Mammary epithelial cell (primary cell): ENCODE measurements at places on chromosomes 4 and X. TPM values are rescaled to one million over a fixed set of nuclear protein-coding genes. Genes with fewer than 3 reads are reported as not detected.
A peak's percentile ranks its signal among the peaks of the same experiment; 100 is the strongest.

PFKFB1 gene
- total RNA-seq: 0.17 TPM

GRCh38 chr4:112322866-112323265, 25.7 kb downstream of the ALPK1 start:
- no peak for DNase-seq

PPP2R2C gene
- total RNA-seq: 0.17 TPM

KCNIP4 gene
- not detected for total RNA-seq

DNA sequence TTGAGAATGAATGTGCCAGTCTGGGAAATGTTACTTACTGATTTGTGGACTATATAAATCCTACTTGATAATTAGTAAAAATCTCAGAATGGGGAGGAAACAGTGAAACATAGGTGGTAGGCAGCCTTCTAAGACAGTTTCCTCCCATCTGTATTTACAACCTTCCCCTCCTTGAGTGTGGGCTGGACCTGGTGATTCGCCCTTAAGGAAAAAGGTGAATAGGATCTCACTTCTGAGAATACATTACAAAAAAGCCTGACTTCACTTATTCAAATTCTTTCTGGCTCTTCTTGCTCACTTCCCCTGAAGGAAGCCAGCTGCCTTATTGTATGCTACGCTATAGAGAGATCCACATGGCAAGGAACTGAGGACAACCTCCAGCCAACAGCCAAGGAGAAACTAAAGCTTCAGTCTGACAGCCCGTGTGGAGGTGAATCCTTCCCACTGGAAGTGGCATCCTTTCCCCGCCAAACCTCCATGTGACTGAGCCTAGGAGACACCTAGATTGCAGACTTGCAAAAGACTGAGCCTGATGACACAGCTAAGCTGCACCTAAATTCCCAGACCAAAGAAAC, 585.0 kb downstream of the STPG2 start:
- DNase-seq: no peak

GRCh38 chrX:71653344-71653743, 14.0 kb upstream of the LOC101059915 start:
- DNase-seq: no peak

DNA sequence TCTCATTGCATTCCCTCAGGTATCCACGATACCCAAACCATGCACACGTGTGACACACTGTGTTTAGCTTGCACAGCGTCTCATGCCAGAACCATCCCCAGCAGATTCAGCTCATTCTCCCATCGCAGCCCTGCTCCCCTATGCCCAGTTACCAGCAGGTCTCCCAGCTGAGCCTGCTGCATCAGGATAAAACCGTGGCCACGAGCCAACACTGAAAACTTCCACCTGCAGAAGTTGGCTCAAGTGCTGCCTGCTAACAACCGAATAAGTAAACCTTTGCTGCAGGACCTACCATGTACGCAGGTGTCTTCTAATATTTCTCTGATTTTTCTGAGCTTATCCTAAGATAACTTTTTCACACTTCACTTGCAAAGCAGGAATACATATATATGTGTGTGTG, 120.4 kb upstream of the STS start:
- DNase-seq: no peak

- no peak for DNase-seq
Observed at GRCh38 chrX:56233100-56233499, 944 bp downstream of the KLF8 start.

RELL1 gene
- total RNA-seq: 93.2 TPM

- peak; percentile 35 for DNase-seq
Observed at GRCh38 chr4:128371001-128371777, 83.6 kb upstream of the PGRMC2 start.

ARHGEF38 gene
- not detected in 2 replicates for total RNA-seq

- DNase-seq: peak; percentile 42
Observed at GRCh38 chrX:150365051-150365989, 2.2 kb downstream of the MAMLD1 start.

- DNase-seq: peak; percentile 80
Observed at GRCh38 chr4:167100120-167100519, 134.2 kb downstream of the SPOCK3 start.

GRCh38 chr4:111323916-111324315, 701.0 kb upstream of the PITX2 start:
- DNase-seq: no peak

DNA sequence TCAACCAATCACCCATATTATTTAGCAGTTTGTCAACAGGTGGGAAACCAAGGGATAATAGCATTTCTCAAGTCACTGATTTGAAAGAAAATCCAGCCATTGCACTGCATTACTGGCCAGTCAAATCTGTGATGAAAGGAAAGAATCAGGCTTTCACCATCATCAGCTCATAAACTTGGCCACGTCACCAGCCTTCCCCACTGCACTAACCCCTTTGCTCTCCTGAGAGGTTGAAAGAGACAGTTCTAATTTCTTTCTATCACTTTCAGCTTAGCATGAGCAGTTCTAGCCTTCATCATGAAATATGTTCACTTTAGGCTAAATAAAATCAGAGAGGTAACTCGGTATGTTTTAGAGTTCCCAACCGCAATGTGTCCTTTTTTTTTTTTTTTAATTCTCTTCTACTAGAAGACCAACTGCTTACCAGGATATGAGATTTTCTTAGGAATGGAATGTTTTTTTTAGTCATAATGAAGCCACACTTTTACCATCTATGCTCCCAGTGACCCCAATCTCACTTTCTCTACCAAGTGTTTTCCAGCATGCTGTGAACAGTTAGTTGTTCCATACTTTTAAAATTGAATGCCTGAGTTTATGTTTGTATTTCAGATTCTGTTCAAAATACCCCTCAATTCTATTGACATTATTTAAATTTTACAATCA, 55.7 kb upstream of the SLC7A11 start:
- no peak for DNase-seq

PAK3 gene
- total RNA-seq: 7.5 TPM

GRCh38 chr4:70269674-70270073, 27.3 kb downstream of the CSN3 start:
- peak; percentile 0 for DNase-seq

DNA sequence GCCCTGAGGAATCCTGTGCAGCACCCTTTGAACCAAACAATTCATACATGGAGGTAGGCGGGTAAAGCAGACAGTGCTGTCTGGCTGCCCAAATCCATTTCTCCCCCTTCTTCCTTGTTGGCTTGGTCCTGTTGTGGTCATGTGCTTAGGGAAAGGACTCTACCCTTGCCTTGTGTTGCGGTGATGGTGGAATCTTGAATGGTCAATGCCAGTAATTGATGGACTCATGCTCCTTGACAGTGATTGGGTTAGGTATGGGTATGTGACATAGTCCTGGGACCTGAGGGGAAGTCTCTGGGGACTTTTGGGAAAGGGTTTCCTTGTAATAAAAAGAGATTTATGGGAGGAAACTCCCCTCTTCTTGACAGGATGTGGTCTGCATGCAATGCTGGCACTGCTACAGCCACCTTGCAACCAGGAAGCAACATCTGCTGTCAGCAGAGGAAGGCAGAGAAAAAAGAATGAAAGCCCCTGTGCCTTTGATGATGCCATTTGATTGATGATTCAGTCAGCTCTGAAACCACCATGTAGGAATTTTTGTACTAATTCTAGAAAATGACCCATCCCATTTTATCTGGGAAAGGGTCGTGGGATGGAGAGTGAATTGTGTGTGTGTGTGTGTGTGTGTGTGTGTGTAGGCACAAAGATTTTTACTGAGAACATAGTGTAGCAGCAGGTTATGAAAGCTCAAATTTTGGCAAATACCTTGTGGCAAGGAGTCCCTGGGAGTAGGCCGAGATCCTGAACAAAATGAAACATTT, 30.0 kb upstream of the HUWE1 start:
- DNase-seq: peak; percentile 54

DNA sequence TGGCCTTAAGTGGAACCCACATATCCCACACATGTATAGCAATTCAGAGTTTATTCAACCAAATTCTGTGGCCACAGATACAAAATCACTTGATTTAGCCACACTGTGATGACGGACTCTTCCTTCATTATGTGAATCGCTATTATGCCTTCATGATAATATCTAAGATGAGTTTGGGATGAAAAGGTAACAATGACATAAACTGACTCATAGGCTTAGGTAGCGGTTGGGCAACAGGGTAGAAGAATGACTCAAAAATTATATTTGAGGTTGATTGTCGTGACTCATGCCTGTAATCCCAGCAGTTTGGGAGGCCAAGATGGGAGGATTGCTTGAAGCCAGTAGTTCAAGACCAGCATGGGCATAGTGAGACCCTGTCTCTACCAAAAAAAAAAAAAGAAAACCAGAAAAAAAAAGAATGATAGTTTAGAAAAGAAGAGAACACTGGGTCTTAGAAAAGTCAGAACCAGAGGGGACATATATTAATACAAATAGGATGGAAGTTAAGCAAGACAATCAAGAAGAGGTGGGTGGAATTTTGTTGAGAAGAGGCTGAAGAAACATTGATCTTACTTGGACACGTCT, 70.4 kb upstream of the USP9X start:
- peak; percentile 88 for DNase-seq

DNA sequence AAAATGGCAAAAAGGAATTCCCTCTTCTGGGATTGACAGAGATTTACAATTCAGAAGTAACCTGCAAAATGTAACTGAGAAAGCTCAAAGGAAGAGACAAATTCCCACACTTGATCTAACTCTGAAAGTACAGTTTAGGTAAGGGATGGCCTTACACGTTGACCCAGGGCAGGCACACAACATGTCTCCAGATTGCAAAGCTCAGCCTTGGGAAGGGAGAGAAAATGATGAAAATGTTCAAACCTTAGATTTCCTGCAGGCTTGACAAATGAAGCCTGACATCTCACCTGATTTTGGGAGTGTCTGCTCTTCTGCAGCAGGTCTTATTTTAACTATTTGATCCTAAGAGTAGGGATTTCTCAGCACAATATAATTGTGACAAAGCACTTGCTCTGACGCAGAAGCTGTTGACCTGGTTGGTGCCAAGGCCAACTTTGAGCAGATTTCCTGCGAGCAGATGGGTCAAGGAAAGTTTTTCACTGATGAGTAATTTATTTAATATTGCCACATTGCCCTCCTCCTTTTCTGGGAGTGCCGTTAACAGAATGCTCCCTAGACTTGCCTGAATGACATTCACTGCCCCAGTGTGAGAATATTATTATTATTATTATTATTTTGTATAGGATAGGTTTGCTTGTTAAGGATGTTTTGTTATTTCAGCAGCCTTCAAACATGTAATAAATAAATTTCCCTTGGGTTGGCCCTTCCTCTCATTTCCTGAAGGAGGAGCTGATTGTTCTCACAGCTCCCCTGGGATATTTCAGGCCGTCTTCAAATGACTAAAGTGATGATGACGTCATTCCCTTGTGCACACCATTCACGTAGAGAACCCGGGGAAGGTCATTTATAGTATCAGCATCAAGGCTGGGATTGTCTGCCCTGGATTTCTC, 157.1 kb downstream of the VEGFC start:
- DNase-seq: peak; percentile 91

GRCh38 chr4:109816894-109817293, 1.3 kb downstream of the GAR1 start:
- DNase-seq: no peak

GRCh38 chr4:142512161-142512560, 333.9 kb downstream of the INPP4B start:
- DNase-seq: peak; percentile 53

SNCA gene
- total RNA-seq: 62.4 and 63.7 TPM in 2 replicates

DNA sequence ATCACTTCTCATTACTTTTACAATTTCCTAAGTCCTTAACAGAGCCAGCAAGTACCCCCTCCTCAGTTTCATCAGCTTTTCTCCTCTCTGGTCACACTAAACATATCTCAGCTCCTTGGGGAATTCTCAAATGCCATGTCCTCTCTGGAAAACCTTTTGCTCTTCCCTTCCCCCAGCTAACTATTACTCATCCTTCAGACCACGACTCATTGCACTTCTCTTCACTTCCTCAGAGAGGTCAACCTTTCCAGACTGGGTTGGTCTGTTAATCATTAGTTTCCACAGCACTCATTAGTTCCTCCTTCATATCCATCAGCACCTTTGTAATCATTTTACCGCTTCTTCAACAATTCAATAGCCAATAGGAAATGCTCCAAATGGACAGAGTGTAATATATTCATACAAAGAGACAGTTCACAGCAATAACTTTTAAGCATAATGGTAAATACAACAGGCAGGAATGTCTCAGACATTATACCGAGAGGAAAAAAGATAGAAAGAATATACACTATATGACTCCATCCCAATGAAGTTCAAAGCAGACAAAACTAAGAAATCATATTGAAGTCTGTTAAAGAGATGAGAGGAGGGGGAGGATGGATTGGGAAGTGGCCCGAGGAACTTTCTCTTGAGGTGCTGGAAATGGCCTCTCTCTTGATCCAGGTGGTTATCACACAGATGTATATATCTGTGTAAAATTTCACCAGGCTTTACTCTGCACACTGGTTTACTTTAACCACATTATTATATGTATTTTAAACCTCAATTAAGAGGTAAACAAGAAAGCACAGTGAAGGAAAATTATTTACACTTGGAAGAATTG, 39.6 kb downstream of the DDX60L start:
- DNase-seq: peak; percentile 62

GRCh38 chr4:139200506-139200905, 23.5 kb upstream of the ELF2 start:
- no peak for DNase-seq

DCLK2 gene
- not detected in 2 replicates for total RNA-seq

DNA sequence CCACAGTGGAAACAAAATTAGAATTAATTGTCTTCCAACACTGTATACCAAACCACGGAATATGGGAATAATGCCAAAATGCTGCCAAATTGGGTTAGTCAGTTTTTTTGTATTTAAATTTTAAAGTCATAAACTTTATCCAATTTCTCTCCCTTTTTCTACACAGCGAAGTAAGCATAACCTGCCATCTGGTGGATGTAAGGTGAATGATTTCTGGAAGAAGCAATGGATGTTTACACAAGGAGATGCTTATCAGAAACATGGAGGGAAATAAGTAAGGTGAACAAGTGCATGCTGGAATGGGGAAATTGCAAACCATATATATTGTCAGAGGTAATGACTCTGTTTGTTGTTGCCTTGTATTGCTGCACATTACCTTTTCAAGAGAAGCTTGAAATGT, 691.9 kb downstream of the TECRL start:
- DNase-seq: no peak

GRCh38 chrX:132677233-132677716, 188.4 kb upstream of the MBNL3 start:
- DNase-seq: no peak

- peak; percentile 36 for DNase-seq
Observed at GRCh38 chr4:123479944-123480343, 83.3 kb downstream of the SPRY1 start.

- DNase-seq: no peak
Observed at GRCh38 chr4:40206426-40206825, 9.6 kb downstream of the RHOH start.

RHOXF1 gene
- total RNA-seq: not detected in 2 replicates

RTL3 gene
- total RNA-seq: not detected

VCX2 gene
- total RNA-seq: not detected in 2 replicates

KLF3 gene
- total RNA-seq: 24.2 TPM

DNA sequence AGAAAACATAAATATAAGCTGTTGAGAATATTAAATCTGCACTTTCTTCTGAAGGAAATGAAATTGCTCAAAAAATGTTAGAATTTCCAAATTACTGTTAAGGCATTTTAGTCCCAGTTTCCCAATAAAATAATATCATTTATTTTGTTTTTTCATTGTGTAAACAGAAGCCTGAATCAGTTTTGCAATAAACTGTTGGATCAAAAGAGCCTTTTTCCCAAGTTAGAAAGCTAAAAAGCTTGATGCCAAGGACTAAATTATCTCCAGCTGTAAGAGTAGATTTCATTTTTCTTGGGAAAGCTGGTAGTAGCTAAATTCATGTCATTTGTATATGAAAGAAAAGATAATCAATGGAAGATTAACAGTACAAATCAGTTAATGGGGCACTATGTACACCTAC, 95.8 kb downstream of the RNF150 start:
- no peak for DNase-seq
